Caudate nucleus (tissue), 63 donors: ENCODE measurements at places on chromosomes 7 and 10.

DNA sequence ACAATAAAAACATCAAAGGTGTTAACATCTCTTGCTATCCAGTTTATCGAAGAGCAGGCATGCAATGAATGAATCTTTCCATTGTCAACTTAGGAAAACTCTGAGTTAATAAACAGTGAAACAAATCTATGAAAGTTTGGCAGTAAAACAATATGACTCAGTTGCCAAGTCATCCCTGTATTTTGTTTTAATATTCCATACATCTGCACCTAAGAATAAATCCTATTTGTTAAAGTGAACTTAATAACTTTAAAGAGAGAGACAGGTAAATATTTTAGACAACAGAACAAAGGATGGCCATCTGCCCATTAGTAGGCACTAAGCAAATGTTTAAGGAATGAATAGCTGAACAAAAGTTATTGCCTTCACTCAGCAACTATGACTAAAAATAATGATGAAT, 700.5 kb upstream of the CELF2 start:
- no peak for DNase-seq

- DNase-seq, result no peak
Observed at GRCh38 chr7:155590215-155591018, 44.1 kb upstream of the CNPY1 start.

GRCh38 chr10:121380211-121380610, 218.0 kb downstream of the FGFR2 start:
- no peak for DNase-seq

- no peak for DNase-seq
Observed at GRCh38 chr7:148303295-148304082, 287.1 kb upstream of the C7orf33 start.

- no peak for DNase-seq
Observed at GRCh38 chr10:49287689-49288340, 11.2 kb upstream of the C10orf71 start.

DNA sequence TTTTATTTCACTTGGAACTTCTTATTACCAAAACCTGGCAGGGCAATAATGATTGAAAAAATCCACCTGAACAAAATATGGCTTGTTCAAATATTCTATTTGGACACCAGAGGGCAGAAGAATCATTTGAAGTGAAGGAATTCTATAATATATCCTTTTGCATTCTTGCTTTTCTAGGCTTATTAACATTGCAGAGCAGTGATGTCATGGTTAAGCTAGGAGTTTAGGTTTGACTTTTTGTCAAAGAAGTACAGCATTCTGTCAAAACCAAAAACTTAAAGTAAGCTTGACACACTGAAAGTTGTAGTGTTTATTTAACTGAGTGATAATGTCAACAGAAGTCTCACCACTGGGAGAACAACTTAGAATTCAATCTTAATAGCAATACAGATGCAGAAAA, 156.0 kb downstream of the SEMA3D start:
- no peak for DNase-seq

- DNase-seq, result no peak
Observed at GRCh38 chr10:44714451-44714850, 196.7 kb upstream of the TMEM72 start.

- no peak for DNase-seq
Observed at GRCh38 chr7:473211-473734, 46.4 kb downstream of the PDGFA start.

DNA sequence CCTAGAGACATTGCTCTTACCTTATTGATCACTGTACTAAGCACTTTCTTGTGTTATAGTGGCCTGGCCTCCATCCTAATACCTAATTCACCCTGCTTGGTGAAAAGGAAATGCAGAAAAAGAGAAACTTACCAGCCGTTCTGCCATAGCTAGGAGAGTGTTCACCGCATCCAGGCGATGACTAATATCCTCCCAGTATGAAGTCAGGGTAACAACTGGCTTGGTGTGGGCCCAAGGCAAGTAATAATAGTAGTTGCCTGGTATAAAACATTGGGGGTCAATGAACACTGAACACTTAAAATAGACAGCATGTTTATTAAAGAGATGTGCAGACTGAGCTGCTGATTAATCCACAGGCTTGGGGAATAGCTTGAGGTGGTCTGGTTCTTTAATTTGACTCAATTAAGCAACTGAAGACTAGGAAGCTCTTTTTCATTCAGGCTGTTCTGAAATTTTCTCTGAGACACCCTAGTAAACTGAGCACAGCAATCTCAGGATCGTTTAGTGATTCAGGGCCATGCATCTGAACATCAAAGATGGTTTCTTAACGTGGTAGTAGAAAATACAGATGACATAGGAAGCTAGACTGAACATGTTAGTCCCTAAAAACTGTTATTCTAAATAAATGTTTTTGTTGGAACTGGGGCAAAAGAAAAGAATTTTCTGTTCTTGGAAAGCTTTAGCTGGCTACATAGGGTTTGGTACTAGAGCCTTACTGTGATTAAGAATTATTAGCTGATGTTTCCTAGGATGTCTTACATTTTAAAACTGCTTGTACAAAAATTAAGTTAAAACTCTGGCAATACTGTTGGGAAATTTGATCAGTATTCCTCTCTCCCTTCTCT, 102.2 kb downstream of the MYOF start:
- no peak for DNase-seq
